ENCODE measurements at places on chromosomes 6 and 20.

GRCh38 chr6:142857796-142858555 is 87.0 kb downstream of the HIVEP2 start:
- no peak for DNase-seq

DNA sequence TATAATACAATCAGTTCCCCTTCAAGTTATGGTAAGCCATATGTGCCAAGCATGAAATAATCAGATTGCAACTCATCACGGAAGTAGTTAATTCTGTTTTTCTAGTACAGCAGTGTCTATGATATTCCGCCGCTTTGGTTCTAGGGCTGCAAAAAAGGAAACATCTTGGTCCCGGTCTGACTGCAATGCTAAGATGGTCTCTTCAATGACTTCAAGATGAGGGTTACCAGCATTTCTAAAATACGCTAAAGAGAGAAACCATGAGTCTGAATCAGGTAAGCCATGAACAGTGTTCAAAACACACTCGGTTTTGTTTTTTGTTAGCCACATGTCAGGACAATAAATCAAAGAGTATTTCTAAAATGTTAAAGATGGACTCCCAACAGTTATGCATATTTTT is 3.2 kb upstream of the ANKRD60 start:
- no peak for DNase-seq

GRCh38 chr6:133918208-133918930 is 29.5 kb downstream of the TCF21 start:
- DNase-seq, result no peak

DNA sequence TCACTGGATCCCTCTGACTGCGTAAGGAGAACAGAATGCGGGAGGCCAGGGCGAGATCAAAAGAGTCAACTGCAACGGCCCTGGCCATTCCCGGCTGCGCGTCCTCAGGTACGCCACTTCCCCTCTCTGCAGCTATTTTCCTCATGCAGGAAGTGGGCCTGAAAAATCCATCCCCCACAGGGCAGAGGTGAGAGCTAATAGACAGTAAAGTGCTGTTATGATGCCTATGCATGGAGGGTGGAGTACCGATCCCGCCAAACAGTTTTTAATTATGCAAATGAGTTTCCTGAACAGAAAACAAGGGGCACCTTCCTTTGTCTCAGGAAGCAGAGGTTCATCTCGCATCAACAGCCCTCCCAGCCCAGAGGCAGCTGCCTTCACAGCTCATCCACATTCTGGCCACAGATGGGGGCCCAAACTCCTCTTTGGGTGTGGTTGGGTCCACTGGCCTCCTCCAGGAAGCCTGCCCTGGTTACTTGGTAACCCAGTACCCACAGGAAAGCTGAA is 9.3 kb downstream of the PREX1 start:
- no peak for DNase-seq

- DNase-seq, result no peak
Observed at GRCh38 chr20:48405909-48406308, 421.9 kb downstream of the PREX1 start.

DNA sequence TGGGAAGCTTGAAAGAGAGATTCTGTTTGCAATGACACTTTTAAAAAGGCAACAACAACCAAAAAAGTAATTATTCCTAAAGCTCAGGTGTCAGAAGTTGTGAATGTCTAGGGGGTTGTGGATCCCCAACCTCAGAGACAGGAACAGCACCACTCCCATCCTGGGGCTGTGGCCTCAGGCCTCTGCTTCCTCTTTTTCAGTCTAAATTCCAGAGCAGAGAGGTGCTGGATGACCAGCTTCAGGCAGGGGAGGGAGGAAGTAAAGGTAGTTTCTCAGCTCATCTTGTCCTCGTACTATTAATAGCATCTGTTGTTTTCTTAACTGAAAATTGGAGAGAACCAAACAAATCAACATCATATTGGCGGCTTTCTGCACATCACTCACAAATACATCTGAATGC is 8.3 kb downstream of the NT5E start:
- DNase-seq, result no peak

GRCh38 chr20:1242530-1242929 is 16.7 kb downstream of the RAD21L1 start:
- DNase-seq, result peak; percentile 14

- no peak for DNase-seq
Observed at GRCh38 chr6:4895971-4896370, 107.9 kb downstream of the RPP40 start.

GRCh38 chr6:106145144-106145543 is 59.0 kb downstream of the PRDM1 start:
- no peak for DNase-seq

DNA sequence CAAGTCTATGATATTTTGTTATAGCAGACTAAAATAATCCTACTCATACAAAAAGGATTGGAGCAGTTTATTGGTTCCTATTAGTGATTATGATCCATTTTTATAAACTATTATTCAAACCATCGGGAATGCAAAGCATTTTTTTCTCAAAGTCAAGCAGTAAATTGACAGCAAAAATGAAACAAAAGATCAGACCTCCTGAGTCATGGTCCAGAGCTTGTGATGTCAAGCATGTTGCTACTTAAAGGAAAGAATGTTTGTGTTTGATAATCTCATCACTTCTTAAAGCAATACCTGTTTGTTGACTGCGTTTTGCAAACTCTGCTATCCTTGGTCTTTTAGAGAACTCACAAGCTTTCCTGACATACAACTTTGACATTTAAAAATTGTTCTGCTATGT is 204.4 kb downstream of the SAMD5 start:
- DNase-seq, result no peak

DNA sequence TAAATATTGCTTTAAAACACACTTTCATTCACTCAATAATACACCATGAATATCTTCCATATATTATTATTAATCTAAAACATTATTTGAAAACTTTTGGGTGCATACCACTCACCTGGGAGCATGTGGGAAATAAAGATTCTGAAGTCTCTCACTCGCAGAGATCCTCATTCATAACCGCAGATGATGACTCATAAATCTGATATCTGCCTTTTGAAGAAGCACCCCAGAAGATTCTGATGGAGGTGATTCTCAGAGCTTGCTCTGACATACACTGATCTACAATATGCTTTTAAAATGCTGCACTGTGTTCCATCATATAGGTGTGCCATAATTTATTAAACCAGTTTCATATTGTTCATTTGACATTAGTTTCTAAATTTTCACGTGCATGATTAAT is 135.0 kb upstream of the SGK1 start:
- DNase-seq, result no peak

DNA sequence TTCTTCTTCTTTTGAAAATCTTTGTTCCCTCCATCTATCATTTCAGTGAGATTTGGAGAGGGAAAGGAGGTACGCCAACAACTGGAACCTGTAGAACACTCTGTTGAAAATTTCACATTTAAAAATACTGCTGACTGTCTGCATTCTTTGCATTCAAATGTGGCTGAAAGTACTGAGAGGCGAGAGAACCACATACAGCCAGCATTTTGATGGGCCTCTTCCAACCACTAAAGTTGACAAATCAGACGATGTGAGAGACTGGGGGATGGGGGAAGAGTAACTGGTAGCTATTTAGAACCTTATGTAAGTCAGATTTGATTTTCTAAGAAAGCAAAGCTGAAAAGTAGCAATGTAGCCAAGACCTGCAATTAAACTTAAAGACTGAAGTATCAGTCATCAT is 77.5 kb downstream of the FKBP5 start:
- no peak for DNase-seq

DNA sequence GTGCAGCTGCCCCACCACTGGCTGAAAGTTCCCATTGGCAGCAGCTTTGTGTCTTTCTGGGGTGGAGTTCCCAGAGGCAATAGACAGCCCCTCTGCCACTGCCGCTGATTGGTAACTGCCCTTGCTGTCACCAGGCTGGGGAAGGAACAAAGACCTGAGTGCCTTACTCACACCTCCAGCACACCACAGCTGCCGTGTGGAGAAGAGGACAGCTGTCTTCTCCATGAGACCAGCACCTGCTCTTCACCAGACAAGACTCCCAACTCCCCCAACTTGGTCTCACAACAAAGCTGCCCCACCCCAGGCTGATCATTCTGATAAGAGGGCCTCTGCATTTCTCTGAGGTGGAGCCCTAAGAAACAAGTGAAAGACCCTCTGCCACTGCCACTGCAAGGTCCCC is 39.7 kb upstream of the PTCHD4 start:
- no peak for DNase-seq

DNA sequence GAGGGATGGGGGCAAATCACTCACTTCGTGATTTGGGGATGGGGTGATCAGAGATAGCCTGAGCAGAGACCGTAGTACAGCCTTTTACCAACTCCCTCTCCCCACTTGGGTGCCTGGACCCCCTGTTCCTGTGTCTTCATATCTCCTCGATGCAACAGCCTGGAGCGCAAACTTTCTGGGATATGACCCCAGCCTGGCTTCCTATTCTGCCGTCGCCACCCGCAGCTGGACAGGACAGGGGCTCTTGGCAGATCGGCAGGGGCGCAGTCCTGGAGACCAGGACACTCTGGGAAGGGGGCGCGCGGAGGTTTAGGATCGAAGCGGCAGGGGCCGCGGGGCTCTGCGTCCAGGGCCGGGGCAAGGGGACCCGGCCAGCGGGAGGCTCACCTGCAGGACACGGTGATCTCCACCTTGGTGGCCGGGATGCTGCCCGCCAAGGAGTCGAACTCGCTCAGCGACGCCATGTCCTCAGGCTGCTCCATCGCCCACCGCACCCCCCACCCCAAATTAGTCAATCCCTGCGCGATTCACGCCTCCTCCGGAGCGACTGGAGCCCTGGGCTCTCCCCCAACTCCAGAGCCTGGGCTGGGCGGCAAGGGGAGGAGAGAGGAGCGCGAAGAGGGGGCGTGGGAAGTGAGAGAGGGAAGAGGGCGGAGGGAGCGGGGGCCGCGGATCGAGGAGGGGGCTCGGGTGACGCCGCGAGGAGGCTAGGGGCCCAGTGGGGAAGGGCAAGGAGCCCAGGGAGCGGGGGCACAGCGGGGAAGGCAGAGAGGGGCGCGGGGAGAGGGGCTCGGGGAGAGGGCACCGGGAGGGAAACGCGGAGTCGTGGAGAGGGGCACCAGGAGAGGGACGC is at the start of gene CPNE5:
TSS of gene CPNE5 (minus strand) at position 549 of the 853 bp plus-strand sequence. CDS start at position 482, 67 bp downstream.
- no peak for DNase-seq

DNA sequence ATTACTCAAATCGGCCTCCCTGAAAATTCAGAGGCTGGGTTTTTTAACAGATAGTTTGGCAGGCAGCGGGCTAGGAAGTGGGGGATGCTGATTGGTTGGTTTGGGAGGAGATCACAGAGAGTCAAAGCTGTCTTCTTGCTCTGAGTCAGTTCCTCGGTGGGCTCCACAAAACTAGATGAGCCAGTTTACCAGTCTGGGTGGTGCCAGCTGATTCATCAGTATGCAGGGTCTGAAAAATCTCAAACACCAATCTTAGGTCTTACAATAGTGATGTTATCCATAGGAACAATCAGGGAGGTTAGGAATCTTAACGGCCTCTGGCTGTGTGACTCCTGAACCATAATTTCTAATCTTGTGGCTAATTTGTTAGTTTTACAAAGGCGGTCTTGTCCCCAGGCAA is 190.7 kb downstream of the C6orf118 start:
- DNase-seq, result no peak

DNA sequence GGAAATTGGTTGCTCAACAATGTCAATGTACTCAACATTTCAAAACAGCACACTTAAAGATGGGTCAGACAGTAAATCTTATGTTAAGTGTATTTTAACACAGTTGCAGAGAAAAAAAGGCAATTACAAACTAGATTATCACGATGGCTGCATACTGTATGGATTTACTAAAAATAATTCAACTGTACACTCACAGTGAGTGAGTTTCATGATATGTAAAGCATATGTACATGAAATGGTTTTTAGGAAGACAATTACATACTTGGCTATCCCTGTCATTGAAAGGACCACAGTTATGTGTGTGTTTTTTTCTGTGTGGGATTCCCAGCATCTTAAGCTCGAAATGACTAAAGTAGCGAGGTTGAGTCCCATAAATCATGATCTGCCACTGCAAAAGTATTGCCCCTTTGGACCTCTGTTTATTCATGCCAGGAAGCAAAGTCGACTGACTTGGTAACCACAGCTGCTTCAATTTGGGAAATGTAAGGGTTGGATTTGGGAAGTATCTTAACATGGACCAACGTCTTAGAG is 5.5 kb upstream of the SALL4 start:
- no peak for DNase-seq

DNA sequence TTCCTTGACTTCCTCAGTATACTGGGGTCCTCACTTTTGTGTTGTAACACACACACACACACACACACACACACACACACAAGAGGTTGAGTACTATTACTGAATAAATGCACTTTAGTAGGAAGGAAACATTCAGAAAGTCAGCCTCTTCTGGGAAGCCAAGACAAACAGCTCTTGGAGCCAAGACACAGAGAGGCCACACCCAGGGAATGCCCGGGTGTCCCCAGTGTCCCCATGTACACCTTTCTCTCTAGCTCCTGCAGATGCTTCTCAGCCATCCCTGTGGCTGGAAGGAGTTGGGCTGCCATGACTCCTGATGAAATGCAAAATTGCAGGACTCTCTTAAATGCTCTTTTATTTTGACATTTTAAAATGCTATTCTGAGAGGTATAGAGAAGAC is 70.5 kb downstream of the PPP1R14C start:
- DNase-seq, result no peak

DNA sequence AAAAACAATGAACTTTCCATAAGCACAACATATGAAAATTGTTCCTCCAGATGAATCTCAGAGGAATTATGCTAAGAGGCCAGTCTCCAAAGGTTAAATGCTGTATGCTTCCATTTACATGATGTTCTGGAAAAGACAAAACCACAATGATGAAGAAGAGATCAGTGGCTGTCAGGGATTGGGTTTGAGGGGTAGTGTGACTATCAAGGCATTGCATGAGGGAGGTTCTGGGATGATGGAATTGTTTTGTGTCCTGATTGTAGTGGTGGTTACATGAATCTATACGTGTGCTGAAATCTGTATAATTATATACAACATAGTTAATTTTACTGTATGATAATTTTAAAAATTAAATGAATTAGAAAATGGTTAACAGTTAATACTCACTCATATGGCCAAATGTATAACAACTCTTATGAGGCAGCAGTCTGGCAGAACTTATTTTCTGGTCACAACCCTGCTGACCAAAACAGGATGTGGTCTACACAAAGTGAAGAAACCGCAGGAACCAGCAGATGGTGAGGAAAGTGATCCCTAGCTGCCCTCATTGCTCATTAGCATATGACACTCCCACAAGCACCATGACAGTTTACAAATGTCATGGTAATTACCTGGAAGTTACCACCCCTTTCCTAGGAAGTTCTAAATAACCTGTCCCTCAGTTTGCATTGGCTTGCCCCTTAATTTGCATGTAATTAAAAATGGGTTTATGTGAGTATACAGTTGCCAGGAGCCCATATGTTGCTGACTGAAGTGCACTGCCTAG is 31.9 kb downstream of the NSFL1C start:
- peak; percentile 64 for DNase-seq

- no peak for DNase-seq
Observed at GRCh38 chr20:20271271-20271670, 96.6 kb upstream of the INSM1 start.

GRCh38 chr6:86964029-86964579 is 26.8 kb downstream of the HTR1E start:
- DNase-seq, result no peak

DNA sequence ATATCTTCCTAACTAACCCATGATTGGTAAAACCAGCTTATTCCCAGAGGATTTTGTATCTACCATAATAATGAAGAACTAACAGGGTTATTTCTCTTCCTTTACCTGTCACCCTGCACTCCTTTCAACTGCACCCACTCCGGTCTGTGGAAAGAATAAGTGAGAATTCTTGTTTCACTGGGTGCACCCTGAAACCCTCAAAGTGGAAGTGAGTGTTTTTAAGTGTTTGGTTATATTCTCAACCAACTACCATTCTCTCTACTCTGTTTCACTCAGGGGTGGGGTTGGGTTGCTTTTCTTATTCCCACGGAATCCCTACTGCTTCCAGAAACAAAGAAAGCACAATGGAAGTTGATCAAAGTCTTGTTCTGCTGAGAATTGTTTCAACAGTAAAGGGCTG is 42.6 kb upstream of the KHDRBS2 start:
- no peak for DNase-seq

Measured in AG09319 (cell line).